ENCODE measurements at places on chromosomes 12 and 14. TPM values are rescaled to one million over a fixed set of nuclear protein-coding genes. Genes with fewer than 3 reads are reported as not detected.

Gene ZDHHC22
- total RNA-seq, result not detected

Gene ITGB7
- total RNA-seq, result 1.2 TPM

DNA sequence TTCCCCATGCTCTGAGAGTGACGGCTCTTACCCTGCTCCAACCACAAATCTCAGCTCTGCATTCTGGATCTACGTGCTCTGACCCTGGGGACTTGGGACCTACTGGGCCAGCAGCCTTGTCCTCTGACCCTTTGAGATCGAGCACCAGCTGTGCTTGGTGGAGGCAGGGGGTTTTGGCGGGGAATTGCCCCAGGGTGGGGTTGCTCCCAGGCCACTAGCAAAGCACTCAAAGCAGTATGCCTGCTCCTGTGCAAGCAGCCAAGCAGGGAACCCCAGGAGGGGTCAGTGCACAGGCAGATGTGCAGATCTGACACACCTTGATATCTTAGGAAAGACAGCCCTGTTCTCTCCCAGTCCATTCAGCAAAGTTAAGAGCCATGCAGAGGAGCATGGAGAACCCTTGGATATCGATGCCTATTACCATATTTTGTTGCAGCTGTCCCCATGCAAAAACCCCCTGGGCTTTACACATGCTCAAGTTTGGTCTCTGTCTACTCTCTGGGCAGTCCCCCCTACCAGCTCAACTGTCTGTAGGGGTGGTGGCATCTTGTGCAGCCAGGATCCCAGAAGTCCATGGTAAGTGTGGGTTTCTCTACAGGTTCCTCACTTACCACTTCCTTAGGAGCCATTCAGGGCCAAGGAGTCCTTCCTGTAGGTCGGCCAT lies 319.0 kb downstream of the TMTC2 start:
- no peak overlapping the region for H3K27ac ChIP-seq
- no peaks in the 10 kb centered on the region for H3K27me3 ChIP-seq
- H3K4me1 ChIP-seq, result no peaks in the 10 kb centered on the region
- DNase-seq, result no peak

- no peak overlapping the region for H3K27ac ChIP-seq
- H3K36me3 ChIP-seq, result no peaks in the 10 kb centered on the region
- H3K4me1 ChIP-seq, result no peaks in the 10 kb centered on the region
- DNase-seq, result no peak
- no peak overlapping the region for H3K4me3 ChIP-seq
- H3K27me3 ChIP-seq, result no peaks in the 10 kb centered on the region
Observed at GRCh38 chr14:71726580-71727021, 205.6 kb upstream of the RGS6 start.

DNA sequence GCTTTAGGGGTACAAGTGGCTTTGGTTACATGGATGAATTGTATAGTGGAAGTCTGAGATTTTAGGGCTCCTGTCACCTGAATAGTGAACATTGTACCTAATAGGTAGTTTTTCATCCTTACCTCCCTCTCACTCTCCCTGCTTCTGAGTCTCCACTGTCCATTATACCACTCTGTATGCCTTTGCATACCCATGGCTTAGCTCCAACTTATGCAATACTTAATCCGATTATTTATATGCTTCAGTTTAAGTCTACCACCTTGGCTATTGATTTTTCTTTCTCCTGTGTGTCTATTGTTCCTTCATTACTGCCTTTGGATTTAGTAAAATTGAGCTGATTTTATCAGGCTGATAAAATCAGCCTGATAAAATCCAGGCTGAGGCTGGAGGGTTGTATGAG lies 30.5 kb upstream of the C12orf71 start:
- DNase-seq, result no peak
- H3K27me3 ChIP-seq, result no peaks in the 10 kb centered on the region
- no peak overlapping the region for H3K27ac ChIP-seq

DNA sequence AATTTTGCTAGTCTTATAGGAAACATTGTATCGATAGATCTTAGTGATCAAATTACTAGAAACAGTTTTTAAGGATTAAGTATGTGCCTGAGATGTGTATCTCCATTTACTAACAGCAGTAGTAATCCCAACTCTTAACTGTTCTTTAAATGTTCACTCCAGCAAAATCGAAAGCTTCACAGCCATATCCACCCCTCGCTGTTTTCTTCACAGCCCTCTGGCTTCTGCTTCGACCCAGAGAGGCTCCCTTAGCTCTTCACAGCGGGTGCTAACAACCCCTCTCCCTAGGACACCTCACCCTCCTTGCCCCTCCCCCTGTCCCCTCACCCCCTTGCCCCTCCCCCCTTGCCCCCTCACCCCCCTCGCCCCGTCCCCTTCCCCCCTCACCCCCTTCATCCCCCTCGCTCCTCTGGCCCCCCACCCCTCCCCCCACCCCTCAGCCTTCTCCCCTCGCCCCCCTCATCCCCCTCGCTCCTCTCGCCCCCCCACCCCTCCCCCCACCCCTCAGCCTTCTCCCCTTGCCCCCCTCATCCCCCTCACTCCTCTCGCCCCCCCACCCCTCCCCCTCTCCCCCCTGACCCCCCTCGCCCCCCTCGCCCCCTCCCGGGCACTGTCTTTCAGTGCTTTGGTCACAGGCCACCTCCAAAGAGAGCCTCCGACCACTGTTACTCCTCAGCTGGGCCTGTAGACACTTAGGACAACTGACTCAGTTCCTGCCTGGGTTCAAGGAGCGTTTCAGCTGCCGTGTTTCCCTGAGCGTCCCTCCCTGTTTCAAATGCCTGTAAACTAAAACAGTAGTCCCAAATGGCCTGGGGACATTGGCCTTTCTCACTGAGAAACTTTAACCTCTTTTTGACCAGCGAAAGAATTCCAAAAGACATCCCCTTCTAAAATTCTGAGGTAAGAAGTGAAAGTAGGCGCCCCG lies 46.0 kb upstream of the DYNC1H1 start:
- H3K27ac ChIP-seq, result no peak overlapping the region
- no peaks in the 10 kb centered on the region for H3K27me3 ChIP-seq
- H3K4me3 ChIP-seq, result no peak overlapping the region
- H3K4me1 ChIP-seq, result no peaks in the 10 kb centered on the region
- no peaks in the 10 kb centered on the region for H3K36me3 ChIP-seq

- H3K4me1 ChIP-seq, result peaks cover 2% of the 10 kb centered on the region
- H3K27ac ChIP-seq, result no peak overlapping the region
- H3K27me3 ChIP-seq, result no peaks in the 10 kb centered on the region
- H3K4me3 ChIP-seq, result no peak overlapping the region
- no peaks in the 10 kb centered on the region for H3K36me3 ChIP-seq
- no peak for DNase-seq
Observed at GRCh38 chr14:63444588-63444987, 98.6 kb downstream of the PPP2R5E start.

DNA sequence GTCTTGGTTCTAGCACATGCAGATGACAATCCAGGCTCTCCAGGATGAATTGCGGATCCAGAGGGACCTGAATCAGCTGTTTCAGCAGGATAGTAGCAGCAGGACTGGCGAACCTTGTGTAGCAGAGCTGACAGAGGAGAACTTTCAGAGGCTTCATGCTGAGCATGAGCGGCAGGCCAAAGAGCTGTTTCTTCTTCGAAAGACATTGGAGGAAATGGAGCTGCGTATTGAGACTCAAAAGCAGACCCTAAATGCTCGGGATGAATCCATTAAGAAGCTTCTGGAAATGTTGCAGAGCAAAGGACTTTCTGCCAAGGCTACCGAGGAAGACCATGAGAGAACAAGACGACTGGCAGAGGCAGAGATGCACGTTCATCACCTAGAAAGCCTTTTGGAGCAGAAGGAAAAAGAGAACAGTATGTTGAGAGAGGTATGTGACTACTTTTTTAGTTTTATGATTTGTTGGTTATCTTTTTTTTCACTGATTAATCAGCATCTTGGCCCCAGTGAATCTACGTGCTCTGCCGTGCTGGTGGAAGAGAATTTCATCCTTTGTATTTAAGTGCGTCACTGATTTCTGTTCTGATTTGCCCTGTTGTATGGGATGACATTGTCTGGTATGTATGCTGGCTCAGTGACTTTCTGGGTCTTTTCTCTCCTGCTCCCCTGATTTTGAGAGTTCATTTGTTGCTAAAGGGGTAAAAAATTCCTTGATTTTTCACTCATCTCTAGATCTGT lies 92.3 kb downstream of the ERC1 start:
- no peak overlapping the region for H3K4me3 ChIP-seq
- H3K36me3 ChIP-seq, result no peaks in the 10 kb centered on the region
- no peak for DNase-seq
- no peaks in the 10 kb centered on the region for H3K27me3 ChIP-seq
